ENCODE measurements at places on chromosomes 1 and 21.
A peak's percentile ranks its signal among the peaks of the same experiment; 100 is the strongest.

DNA sequence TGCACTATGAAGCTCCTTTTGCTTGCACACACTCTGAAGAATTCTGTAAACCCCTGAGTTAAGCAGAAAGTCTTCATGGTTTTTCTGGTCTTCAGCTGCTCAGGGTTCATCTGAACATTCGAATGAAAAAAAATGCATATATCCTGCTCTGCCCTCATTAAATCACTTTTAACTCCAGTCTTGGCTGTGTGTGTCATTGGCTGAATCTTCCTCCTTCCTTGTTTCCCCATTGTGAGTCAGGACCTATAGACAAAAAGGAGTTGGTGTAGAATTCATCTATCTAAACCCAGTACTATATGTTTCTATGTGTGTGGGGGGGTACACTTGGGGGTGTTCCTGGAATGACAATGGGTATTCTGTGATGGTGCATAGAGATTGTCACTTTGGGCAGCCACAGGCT is 6.6 kb upstream of the SPRR1B start:
- DNase-seq = no peak

- no peak for DNase-seq
These were observed 1.9 kb downstream of the KRTAP10-5 start for GRCh38 chr21:44578371-44579055.

GRCh38 chr1:241605146-241605805 is 34.9 kb downstream of the CHML start:
- no peak for DNase-seq

- DNase-seq = peak; percentile 48
These were observed 85.2 kb downstream of the TBX19 start for GRCh38 chr1:168365719-168366479.

DNA sequence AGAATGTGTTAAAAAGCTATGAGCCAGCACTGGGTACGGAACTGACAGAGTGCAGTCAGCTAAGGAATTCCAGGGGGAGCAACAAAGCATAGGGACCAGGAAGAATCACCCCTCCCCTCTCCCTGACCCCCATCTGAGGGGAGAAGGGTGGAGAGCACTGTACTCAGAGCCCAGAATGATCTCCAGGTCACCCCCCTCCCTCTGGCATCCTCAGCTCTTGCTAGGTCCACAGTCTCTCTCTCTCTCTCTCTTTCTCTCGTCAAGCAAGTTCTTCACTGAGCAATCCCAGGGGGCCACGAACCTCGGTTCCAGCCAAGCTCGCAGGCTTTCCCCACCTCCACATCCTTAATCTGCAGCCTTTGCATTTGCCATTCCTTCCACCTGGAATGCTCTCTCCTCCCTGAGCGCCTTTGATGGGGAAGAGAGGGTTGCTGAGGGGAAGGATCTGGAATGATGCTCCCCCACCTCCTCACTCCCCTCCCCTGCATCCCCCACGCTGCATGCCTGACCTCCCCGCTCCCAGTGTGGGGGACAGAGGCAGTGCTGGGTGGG is 6.7 kb upstream of the WASF2 start:
- no peak for DNase-seq

- no peak for DNase-seq
These were observed 6.4 kb upstream of the PCBP3 start for GRCh38 chr21:45636951-45637646.

- DNase-seq = no peak
These were observed at the start of gene RGS4 for GRCh38 chr1:163069142-163069541. TSS of gene RGS4 (plus strand) at chr1:163069361. CDS start at chr1:163069485, 124 bp downstream.

DNA sequence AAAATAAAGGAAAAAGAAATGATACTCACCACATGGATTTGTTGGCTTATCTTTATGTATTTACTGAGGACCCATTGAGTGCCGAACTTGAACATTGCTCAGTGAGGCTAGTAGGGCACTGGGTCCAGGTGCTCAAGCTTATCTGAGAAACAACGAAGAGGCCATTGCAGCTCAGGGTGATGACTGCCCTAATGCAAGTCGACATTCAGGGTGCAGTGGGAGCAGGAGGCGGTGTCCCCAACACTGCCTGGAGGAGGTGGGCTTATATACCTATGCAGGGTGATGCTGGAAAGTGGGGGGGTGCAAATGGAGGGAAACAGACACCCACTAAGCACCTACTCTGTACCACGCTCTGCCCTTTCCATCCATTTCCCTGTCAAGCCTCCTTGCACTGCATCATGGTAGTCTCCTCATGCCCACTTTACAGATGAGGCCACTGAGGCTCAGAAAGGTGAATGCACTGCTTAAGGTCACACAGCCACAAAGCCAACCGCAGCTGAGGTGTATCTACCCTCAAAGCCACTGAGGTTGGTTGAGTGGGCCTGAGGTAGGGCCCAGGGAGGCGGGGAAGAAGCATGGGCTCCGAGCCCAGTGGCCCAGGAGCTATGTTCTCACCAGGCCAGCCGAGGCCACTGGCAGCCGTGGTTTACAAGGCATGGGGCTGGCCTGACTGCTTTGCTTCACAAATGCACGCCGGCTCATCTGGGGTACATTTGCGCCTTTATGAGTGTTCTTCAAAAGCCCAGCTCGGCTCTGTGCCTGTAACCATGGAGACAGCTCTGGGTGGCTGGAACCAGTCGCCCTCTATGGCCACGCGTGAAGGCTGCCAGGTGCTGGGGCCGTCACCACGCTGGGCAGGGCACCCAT is 103.8 kb downstream of the EPHB2 start:
- DNase-seq = no peak

- no peak for DNase-seq
These were observed at the start of gene CASQ1 for GRCh38 chr1:160189649-160190625. TSS of gene CASQ1 (plus strand) at chr1:160190575. CDS start at chr1:160190752, 177 bp downstream.

DNA sequence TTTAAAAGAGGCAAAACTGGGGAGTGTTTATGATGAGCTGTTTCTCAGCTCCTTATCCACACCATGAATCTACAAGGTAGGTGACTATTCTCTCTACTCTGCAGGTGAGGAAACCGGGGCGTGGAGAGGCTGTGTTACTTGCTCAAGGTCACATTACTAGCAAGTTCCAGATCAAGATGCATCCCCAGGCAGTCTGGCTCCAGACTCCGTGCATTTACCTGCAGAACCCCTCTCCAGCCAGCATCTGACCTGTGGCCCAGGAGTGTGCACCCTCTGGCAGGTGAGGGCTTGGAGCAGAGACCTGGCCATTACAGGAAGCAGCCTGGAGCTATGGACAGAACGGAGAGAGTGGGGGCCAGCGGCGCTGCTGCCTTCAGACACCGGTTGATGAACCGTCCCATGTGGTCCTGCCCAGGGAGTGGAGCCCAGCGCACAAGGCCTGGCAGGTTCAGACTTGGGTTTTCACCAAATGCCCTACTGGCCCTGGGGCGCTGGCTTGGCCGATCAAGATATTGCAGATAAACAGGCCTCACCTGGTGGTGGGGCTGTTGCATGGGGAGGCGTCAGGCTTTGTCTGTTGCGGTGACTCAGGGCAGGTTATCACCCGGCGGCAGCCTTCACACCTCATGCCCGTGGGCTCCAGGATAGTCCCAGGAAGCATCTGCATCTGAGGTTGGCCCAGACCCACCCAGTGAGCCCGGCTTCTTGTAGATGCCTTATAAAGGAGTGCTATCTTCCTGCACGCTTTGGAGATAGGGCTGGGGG is 29.2 kb upstream of the WNT4 start:
- DNase-seq = no peak

DNA sequence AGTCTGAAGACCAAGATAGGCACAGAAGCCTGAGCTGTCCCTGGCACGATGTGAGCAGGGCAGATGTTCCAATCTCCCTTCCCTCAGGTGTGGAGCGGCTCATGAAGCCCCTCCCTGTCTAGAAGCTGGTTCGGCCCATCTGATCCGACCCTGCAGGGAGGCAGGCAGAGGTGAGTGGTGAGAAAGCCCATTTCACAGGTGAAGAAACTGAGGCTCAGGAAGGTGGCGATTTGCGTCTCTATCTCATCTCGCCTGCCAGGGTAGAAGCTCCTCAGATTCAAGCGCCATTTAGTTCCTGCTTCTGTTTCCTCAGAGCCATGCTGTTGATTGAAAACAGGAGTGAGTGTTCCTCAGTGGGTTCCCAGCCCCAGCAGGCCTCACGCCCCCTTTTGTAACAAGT is 16.9 kb upstream of the TENT5B start:
- DNase-seq = no peak

GRCh38 chr1:100115524-100115923 is 17.2 kb downstream of the SASS6 start:
- DNase-seq = no peak

GRCh38 chr1:151680826-151681225 is 35.8 kb downstream of the CELF3 start:
- no peak for DNase-seq

DNA sequence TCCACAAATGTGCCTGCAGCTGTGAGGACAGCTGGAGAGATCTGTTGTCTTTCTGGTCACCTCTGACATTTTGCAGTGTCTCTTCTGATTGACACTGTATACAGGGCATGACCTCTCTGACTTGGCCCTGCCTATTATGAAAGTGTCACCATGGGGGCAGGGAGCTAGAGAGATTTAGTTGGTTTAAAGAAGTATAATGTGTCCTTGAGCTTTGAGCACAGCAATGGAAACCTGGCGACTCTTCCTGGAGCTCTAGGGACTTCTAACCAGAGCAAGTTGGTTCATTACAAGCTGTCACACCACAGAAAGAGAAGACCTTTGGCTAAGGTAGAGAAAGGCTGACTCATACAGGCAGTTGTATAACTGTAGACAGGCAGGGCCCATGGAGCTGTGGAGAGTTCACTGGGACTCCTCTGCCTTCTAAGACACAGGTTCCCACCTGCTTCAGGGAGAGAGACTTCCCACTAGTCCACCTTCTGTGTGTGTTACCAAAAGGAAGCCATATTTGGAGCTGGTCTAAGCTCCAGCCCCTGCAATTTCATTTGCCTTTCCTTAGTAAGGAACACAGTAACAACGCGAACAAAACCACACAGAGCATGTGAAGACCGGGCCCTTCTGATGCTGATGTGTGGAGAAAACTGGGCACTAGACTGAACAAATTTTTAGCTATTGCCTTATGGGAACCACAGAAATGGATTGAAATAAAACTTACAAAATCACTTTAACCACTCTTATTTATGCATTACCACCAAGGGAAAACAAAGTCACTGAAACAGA is 90.5 kb upstream of the ADAR start:
- no peak for DNase-seq

DNA sequence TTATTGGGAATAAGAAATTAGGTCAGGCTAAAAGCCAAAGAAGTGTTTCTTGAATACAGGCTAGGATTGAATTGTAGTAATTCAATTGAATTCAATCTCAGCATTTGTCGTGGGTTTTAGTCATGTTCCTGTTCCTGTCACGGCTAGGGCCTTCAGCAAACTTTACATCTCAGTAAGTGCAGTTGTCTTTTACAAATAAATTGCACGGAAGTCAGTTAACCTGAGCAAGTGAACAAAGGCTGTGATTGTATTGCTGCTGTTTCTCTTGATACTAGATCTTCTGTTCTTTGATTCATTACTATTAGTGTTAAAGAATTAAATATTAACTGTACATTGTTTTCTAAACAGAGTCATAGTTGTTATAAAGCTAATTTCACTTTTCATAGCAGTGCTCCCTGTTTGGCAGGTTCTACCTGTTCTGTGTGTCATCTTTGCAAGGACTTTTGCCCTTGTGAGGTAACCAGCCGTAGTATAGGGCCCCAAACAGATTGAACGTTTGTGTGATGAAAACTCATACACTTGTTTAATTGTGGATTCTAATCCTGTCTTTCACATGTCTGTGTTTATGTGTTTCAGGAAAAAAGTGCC is 164.4 kb downstream of the EDEM3 start:
- DNase-seq = no peak

GRCh38 chr1:199843861-199844260 is 183.6 kb upstream of the NR5A2 start:
- DNase-seq = no peak

DNA sequence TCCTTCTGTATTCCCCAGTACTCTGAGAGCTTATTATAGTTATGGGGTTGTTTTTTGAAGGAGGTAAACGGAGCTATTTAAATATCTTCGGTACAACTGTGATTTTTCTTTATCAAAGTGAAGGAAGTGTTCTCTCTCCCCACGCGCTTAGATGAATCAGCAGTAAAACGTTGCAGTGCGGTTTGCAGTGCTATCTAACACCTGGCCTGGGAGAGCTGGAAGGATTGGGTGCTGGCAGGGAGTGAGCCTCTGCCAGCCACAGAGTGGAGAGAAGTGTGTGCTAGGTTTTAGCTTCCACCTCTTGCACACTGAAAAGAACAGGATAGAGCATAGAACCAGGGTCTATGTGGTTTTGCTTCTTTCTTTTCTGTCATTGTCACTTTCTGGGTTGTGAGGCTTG is 165.9 kb downstream of the SDCCAG8 start:
- no peak for DNase-seq

- no peak for DNase-seq
These were observed 257.2 kb downstream of the TTLL7 start for GRCh38 chr1:83741770-83742169.

DNA sequence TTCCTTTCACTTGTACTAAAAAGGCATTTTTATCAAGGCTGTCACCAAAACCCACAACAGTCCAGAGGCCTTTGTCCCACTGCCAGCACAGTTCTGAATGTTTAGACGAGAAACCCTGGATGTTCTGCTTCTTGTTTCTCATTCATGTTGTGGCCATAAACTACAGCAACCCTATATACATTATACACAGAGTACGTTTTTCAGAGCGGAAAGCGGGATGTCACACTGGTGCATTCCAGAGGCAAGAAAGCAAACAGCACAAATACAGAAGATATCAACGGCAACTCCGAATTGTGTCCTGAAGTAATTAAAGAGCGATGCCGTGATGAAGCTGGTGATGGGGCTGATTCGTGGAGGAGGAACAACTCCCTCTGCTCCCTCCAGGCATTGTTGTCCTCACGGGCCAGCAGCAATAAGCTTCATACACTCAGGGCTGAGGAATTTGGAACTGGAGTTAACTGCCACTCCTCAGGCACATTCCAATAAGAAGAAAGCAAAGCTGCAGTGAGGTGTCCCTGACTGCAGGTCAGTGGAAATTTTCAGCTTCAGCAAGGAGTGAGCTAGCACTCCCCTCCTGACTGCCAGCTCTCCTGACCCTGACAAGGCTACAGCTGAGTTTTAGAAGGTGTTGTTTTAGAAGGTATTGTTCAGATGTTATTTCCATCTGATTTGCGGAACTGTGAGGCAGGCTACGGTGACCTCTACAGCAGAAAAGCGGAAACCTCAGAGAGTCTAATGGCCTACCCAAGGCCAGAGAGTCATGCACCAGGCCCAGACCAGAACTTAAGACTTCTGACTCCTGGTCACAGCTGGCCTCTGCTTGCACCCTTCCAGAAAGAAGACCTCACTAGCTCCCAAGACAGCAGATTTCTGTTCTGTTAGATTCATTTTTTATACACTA is 149.0 kb downstream of the TGFBR3 start:
- DNase-seq = no peak

DNA sequence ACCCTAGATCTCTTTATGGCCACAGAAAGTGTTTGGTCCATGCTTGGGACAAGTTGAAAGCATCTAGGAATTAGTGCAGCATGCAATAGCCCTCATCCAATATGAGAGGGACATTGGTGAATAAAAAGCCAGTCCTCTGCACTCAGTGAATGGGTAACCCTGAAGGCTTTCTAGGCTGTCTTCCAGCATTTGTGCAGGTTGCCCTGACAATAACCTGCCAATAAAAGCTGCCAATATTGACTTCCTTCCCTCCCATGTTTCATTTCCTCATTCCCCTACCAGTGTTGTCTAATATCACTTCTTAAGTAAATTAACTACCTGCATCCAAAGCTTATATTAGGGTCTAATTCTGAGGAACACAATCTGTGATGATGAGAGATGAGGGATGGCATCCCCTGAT is 563.6 kb upstream of the NEGR1 start:
- DNase-seq = no peak

- DNase-seq = peak; percentile 58
These were observed 1.6 kb upstream of the ENO1 start for GRCh38 chr1:8879922-8880676.

GRCh38 chr1:67955591-67955990 is 94.8 kb downstream of the DIRAS3 start:
- DNase-seq = no peak

- DNase-seq = no peak
These were observed 17.4 kb upstream of the GJA9 start for GRCh38 chr1:38898653-38899230.
